ENCODE measurements at places on chromosomes 7 and 10.

- no peak for DNase-seq
These were observed 107.5 kb upstream of the DNAJB12 start for GRCh38 chr10:72462261-72462660.

DNA sequence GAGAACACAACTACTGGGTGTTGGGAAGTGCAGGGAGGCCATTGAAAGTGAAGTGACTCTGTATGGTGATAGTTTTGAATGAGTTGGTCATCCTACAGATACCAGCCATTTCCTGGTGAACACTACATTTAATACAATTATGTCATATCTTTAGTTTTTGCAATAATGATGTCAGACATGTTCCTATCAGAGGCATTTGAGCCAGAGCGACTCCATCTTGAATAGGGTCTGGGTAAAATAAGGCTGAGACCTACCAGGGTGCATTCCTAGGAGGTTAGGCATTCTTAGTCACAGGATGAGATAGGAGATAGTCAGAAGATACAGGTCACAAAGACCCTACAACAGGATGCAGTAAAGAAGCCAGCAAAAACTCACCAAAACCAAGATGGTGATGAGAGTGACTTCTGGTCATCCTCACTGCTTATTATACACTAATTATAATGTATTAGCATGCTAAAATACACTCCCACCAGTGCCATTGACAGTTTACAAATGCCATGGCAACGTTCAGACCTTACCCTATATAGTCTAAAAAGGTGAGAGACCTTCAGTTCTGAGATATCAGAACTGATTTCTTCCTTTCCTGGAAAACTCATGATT lies 28.2 kb downstream of the ADK start:
- no peak for DNase-seq

DNA sequence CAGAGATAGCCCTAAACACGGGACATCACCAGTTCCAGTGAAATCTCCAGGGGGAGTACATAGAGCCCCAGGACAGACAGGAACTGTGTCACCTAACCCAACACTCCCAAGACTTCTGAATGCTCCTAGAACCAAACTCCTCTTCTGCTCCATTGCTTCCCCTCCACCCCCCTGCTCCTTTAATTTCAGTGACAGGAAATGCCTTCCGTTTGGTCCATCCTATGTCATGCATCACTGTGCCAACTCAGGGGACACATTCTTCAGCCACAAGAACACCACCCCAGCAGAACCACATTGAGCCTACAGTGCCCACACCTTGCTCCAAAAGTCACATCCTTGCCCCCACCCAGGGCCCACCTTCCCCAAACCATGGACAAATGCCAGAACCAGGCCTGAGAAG lies 100.5 kb downstream of the KCNMA1 start:
- DNase-seq: no peak

GRCh38 chr7:80187727-80188126 lies 53.1 kb downstream of the GNAI1 start:
- no peak for DNase-seq

DNA sequence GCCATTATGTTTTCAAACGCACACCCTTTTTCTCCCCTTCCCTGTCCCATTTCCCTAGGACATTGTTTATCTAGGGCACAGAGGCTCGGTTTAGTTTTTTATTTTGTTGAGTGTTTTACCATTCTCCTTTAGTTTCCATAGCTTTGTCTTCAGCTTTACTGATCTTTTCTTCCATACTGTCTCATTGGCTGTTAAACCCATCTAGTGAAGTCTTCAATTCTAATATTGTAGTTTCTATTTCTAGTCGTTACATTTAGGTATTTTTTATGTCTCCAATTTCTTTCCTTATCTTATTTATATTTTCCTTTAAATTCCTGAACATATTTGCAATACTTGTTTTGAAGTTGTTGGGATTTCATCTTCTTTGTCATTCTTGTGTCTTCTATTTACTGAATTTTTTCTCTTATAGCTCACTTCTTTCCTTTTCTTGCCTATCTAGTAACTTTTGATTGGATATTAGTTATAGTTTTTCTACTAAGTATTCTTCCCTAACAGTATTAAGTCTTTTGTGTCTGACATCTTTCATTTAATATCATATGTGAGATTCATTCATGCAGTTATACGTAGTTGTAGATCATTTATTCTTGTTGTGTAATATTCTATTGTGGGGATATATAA lies 41.0 kb upstream of the SH2D4B start:
- no peak for DNase-seq

GRCh38 chr10:1070919-1071318 lies 14.7 kb downstream of the WDR37 start:
- DNase-seq: no peak

DNA sequence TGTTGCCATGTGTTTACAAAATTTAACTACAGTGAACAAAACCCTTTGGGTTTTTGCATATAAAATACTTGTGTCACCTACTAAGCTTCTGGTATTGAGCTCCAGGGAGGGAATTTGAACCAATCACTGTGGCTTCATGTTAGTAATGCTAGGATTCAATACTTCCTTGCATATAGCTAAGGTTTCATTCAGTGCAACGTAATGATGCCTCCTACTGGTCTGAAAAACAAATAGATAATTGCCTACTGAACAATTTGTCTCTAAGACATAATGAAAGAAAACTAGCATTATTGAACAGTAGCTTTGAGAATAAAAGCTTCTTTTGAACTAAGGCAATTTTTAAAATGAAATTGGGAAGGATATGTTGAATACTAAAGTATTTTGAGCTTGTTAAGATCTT lies 244.4 kb downstream of the ZWINT start:
- DNase-seq: no peak

DNA sequence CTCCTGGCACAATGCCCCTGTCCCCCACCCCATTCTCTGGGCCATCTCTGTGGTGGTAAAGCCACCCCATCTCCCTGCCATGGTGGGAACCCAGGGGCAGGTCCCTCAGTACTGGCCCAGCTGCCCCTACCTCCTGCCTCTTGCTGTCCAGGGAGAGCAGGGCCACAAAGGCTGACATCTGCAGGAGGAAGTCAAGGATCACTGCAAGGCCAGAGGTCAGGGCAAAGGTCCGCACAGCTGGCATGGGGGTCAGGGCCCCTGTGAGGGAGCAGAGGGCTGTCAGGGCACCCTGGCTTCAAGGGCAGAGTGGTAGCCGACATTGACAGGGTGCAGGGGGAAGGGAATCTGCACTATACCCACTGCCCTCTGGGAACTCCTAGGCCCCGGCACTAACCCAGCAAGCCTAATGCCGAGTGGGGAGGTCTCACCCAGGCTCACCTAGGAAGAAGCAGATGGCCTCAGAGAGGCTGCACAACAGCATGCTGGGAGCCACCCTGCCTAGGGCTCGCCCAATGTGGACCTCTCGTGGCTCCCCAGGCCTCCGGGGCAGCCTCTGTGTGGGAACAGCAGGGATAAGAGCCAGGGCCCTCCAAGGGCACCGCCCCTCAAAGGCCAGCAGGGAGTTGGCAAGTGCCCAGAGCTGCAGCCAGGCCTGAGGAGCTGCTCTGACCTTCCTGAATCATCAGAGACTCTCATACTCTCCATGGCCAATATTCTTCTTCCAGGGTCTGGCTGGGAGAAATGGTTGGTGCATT lies 7.7 kb downstream of the NPC1L1 start:
- DNase-seq: no peak

DNA sequence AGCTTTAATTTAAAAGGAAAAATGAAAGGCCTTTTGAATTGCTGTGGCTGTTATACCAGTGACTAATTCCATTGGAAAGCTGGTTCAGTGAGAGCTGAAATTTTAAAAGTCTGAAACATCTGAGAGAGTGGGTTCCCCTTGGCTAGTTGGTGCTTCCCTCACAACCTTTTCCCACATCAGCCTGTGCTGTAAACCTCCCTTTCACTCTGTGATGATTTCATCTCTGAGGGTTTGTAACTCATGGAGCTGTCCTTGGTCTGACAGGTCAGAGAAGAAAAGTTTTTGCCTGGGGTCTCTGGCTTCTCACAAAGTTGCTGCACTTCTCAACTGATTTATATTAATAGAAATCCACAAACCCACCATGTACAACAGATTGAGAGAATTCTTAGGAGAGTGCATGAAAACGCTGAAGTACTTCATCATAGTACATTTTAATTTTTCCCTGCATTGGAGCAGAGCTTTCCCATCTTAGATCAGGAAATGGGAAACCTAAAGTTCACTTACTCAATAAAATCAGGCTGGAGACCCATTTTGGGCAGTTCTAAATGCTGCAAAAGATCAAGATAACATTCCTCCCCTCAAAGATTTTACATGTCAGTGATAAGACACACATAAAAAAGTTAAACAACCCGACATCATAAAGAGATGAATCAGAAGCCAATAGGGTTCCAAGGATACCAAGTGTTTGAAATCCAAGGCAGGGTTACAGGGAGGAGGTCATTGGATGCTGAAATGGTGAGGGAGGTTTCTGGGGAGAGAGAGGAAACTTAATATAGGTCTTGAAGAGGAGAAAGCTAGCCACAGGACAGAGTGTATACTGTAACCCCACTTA lies 157.0 kb upstream of the MKLN1 start:
- no peak for DNase-seq

- DNase-seq: no peak
These were observed 7.1 kb upstream of the RBM28 start for GRCh38 chr7:128350708-128351295.

GRCh38 chr10:80108576-80109239 lies 23.8 kb upstream of the PLAC9 start:
- no peak for DNase-seq

DNA sequence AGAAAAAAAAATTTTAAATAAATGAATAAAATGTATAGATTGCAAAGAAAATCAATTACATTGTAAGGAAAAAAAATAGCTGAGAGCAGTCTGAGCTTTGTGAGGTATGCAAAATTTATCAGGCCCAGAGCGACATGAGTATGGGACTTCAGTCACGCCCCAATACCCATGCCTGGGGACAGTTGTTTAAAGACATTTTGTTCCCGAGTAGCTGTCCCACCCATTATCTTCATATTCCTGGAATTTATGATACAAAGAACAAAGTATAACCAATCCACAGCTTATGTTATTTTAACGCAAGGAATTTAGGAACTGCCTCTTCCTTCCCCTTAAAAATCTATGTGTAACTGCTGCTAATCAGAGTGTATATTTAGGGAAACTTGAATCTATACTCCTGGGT lies 1.6 kb upstream of the PON2 start:
- no peak for DNase-seq

GRCh38 chr7:101673951-101674350 lies 44.9 kb upstream of the MYL10 start:
- no peak for DNase-seq

GRCh38 chr10:91924212-91925021 lies 847 bp downstream of the BTAF1 start:
- no peak for DNase-seq

DNA sequence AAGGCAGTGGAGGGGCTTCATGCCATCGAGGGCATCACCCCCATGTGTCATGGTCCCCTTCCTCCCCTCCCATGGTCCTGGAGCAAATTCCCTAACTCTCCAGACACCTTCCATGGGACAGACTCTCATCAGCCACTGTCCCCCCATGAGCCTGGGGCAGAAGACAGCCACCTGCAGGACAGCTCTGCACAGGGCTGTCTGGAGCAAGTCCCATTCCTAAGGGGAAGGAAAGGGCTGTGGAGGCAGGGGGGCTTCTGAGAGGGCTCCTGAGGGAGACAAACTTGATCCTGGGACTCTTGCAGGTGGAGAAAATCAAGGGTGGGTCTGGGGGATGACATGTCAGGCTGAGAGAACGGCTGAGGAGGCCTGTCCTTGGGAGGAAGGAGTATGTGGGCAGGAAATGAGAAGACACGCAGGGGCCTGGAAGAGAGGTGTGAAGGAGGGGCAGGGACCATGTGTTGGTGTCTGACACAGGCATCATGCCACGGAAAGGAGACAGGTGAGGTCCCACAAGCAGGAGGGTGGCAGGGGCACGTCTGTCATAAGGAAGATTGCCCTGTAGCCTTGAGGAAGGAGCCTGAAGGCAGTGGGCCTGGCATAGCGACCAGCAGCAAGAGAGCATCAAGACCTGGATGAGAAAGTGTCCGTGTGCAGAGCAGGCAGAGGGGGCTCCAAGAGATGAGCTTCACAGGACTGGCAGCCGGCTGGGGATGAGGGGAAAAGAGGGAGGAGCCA lies 14.4 kb upstream of the GDF10 start:
- no peak for DNase-seq

GRCh38 chr7:108451296-108451848 lies 4.9 kb downstream of the NRCAM start:
- no peak for DNase-seq

DNA sequence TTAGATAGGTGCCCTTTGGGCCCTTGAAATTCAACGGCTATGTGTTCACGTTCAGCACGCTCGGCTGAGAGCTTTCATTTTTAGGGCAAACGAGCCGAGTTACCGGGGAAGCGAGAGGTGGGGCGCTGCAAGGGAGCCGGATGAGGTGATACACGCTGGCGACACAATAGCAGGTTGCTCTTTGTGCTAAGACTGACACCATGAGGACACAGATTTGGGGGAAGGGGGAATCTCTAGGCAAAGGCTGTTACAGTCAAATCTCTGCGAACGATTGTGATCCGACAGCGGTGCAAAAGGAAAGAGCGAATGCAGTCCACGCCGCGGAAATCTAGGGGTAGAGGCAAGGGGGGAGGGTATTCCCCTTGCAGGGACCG lies 667 bp downstream of the KLLN start:
- DNase-seq: no peak

All from iPS DF 19.7 (cell line).